Activated T-cell treated with anti-CD3 and anti-CD28 coated beads for 48 hours (primary cell): ENCODE measurements at places on chromosomes 2 and 18.

DNA sequence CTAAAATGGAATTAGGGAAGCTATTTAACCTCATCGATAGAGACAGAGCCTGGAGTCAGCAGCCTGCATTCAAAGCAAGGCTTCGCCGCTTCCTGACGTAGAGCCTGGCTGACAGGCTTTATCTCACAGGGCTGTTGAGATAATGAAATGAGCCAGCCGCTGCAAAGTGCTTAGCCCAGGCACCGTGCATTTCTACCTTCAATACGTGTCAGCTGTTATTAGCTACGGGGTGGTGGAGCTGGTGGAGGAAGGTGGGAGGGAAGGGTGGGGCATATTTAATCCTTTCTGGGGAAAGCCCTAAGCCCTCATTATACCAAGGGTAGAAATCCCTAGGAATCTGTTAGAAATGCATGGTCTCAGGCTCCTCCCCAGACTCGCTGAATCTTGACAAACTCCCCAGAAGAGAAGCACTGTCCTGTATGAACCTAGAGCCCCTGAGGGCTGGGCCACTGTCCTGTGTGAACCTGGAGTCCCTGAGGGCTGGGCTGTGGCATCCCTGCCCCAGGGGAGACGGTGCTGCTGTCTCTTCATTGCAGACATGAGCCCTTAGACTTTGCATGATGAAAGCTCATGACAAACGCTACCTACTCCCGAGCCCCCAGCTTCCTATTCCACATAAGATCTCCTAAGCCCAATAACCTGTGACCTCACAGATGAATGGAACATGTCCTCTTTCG lies 72.4 kb downstream of the ALPK2 start:
- no peak for DNase-seq

DNA sequence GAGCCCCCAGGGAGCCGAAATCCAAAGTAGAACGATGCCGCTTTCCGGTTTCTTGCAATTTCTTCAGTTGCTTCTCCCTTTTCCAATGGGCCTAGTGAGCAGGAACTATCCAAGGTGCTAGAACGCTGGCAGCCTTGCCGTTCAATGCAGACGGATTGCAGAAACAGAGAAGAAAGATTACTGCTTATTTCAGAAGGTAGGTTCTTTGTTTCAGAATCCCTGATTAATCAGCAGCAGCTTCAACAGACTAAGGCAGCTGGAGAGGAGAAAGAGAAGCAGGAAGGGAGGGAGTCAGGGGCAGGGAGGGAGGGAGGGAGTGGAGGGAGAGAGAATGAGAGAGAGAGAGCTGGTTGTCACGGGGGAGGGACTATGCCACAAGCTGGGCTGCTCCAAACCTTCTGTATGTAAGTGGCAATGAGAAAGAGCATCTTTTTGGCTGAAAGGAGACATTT lies 576 bp downstream of the NYAP2 start:
- no peak for DNase-seq

GRCh38 chr2:152468899-152469692 lies 134.1 kb downstream of the FMNL2 start:
- DNase-seq = no peak

- no peak for DNase-seq
These were observed 23.5 kb downstream of the GPR35 start for GRCh38 chr2:240648650-240649275.

DNA sequence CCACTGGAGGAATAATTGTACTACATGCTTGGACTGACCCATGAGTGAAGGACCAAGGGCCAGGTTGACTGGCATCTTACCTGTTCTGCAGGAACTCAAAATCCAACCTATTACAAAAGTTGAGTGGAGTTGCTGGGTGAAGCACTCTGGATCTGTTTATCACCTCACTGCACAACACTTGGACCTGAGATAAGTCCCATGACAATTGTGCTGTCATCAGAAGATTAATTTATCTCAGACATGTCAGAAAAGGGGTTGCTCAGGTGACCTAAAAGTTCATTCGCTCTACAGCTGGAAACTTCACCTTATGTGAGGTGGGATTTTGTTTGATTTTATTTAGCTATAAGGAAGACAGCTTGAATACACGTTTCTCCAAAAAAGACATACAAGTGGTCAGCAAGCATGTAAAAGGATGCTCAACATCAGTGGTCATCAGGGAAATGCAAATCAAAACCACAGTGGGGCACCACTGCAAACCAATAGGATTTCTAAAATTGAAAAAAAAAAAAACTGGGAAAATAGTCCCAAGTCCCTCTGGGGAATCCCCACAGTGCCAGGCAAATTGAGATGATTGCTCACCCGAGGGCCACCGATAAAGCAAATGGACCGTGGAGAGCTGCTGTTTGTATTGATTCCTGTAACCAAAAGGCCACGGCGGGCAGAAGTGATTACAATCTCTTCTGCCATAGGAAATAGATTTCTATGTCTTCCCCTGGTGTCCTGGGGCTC lies 65.8 kb upstream of the SLC35F5 start:
- no peak for DNase-seq

DNA sequence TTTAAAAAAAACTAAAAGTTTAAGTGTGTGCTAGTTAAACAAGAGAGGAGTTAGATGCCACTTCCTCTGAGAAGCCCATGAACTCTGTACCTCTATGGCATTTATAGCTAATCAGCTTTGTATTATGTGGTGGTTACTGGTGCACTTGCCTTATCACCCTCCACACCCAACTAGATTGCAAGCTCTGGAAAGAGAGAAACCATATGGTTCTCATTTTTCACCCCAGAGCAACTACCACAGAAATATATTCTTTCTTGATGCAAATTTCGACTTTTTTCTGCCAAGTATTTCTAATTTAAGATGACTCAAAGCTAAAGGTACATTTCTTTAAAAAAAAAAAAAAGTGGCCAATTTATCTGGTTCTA lies 24.2 kb downstream of the RAPH1 start:
- DNase-seq = no peak

DNA sequence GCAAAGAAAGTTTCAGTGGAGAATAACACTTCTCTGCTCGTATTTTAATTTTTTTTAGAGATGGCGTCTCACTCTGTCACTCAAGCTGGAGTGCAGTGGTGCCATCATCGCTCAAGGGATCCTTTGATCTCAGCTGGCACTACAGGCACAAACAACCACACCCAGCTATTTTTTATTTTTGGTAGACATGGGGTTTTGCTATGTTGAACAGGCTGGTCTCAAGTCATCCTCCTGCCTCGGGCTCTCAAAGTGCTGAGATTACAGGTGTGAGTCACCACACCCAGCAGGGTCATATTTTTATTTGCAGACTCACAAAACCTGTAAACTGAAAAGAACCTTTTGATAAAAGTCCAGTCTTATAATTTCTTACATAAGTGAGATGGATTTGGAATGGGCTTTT lies 2.6 kb downstream of the TRAK2 start:
- DNase-seq = no peak

DNA sequence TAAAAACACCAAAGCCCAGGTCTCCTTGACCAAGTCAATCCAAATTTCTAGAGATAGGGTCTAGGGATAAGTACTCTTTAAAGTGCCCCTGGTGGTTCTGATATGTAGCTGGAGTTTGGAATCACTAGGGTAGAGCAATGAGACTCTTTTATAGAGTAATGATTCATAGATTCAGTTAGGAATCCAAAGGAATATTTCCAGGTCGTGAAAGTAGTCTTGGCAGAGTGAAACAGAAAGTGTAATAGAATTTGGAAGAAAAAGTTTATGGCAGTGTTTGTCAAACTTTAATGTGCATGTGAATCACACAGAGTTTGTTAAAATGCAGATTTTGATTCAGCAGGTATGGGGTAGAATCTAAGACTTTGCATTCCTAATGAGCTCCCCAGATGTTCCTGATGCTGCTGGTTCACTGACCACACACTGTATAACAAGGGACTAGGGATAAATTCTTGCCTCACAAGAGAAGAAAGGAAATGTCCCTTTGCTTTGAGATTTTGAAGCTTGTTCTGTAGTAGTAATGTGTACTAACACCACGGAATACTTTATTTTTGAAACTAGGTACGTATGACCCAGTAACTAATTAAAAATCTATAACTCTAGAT lies 1.8 kb downstream of the UPP2 start:
- no peak for DNase-seq
